ENCODE measurements at places on chromosomes 13 and 19.

DNA sequence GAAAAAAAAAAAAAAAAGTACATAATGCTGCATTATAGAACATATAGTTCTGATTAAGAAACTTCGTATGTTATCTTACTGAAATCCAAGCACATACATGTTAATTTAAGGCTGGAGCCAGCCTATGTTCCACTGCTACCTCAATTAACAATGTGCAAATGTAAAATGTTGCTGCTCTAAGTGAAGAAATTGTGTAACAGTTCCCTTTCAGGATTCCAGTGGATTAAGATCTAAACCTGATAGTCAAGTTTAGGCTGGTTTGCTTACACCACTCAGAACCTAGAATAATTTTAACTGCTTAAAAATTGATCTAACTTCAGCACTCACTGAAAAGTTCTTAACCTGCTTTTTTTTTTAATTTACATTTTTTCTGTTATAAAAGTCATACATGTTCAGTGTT is 4.2 kb downstream of the VPS36 start:
- no peak for DNase-seq

GRCh38 chr13:83223546-83223945 is 658.7 kb downstream of the SLITRK1 start:
- no peak for DNase-seq

DNA sequence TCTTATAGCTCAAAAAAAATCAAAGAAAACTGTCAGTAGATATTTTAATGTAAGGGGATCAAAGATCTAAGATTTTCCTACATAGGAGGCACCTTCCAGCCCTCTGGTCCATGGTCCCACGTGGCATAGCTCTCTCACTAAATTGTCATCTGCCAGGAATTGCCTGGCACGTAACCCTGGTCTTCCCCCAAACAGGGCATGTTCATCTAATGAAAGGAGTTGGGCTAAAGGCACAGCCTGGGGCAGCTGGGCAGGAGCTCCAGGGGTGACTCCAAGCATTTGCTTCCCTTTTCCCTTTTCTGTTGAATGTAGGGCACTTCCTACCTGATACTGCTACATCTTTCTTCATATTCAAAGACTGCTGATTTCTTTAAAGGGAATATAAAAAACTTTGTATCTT is 148.7 kb downstream of the COL4A1 start:
- no peak for DNase-seq

DNA sequence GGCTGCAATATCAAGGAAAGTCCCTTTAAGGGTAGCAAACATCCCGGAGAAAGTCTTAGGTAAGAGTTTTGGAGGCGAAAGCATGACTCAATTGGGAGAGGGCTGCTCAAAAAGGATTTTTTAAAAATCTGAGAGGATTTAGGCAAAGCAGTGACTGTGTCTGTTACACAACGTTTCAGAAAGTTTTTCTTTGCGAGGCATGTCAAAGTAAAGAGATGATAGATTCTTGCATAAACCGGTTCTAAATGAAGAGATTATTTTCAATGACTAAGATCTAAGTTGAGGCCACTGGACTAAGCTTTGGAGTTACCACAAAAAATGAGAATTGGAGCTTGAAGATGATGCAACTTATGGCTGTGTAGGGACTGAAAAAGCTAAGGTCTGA is 43.7 kb upstream of the ENOX1 start:
- DNase-seq = no peak

DNA sequence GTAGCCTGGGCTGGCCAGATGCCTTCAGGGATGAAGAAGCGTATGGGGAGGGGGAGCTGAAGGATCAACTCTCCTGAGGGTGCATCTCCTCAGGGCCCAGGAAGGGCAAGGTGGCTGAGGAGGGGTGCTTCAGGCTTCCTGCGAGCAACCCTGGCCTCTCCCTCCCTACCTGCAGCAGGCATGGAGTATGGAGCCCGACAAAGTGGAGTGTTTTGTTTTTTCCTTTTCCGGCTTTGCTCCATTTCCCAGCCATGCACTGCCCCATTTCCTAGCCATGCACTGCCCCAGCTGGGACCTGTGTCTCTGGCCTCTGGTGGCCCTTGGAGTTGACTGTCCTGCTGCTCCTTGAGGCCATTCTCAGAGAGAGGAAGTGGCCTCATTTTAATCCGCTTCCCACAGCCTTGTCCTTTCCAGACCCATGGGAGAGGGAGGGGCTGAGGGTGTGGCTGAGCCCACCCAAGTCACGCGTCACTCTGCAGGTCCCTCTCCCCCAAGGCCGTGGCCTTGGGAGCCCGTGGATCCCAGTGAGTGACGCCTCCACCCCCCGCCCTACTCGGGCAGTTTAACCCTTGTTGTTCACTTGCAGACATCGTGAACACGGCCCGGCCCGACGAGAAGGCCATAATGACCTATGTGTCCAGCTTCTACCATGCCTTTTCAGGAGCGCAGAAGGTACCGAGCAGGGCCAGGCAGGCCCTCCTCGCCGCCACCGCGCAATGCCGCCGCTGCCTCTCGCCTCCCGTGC is 34.4 kb downstream of the CAPN12 start:
- DNase-seq = no peak

DNA sequence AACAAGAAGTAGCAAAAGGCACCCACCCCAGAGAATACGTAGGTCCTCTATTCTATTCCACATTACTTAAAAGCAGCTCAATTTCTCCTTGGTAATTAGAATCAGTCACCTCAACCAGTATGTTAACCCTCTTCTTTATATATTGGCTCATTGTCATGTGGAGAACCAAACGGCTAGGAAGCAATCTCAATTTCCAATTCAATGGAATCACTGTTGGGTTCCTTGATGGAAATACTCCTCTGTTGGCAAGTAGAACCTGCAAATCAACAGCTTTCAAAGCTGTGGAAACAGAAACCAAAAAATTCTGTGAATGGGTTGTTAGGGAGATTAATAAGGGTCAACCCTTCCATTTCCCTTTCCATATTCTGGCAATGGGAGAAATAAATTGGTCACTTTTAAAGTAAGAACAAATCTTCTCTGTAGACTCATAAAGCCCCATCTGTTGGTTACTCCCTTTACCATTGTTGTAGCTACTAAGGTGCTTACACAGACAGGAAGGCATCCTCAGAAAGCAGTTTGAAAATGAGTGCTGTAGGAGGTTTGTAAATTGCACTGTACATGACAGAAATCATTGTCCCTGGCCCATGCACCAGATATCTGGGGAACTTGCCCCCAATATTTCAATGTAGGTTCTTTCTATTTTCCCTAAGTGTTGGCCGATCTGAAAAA is 138.6 kb upstream of the UFM1 start:
- no peak for DNase-seq

DNA sequence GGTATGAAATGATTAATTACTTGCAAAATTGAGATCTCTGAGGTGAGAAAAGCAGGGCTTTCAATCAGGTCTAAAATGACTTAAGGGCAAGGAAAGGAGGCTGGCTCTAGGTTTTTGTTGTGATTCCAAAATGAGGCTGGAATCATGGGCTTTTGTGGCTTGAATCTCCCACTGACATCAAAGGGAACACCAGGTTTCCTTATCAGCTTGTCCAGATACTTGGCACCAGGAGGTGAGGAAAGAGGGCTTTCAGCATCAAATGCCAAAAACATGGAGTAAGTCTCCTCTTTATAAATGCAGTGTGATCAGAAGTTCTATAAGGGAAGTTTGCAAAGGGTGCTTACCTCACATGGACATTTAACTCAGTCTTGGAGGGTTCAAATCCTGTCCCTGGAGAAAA is 402.3 kb downstream of the NDFIP2 start:
- DNase-seq = no peak

- DNase-seq = no peak
These were observed 25.5 kb downstream of the RHPN2 start for GRCh38 chr19:33039108-33039599.

- no peak for DNase-seq
These were observed 8.1 kb upstream of the BCL3 start for GRCh38 chr19:44740351-44740824.
